ENCODE measurements at places on chromosomes 7 and 10.

GRCh38 chr7:158066085-158066484, 521.5 kb downstream of the PTPRN2 start:
- no peak for DNase-seq

DNA sequence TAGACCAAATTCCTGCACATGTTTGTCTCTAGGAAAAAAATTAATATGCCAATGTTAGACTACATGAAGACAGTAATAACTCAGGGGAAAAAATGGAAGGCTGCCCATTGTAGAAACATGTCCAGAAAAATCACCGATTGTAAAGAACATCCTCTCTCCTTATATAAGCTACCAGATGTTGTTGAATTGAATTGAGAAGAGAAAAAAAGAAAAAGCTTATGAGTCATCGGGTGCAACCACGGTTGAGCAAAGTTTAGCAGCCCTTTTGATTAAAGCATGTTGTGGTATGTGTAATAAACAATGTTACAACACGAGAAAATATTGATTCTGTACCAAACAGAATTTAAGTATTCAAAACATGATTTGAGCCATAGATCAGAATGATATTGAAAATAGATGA, 102.3 kb upstream of the ARHGAP21 start:
- no peak for DNase-seq

- DNase-seq = no peak
These were observed 43.6 kb downstream of the ANKRD61 start for GRCh38 chr7:6074612-6075380.

GRCh38 chr10:44923611-44924010, 12.5 kb downstream of the TMEM72 start:
- DNase-seq = no peak

DNA sequence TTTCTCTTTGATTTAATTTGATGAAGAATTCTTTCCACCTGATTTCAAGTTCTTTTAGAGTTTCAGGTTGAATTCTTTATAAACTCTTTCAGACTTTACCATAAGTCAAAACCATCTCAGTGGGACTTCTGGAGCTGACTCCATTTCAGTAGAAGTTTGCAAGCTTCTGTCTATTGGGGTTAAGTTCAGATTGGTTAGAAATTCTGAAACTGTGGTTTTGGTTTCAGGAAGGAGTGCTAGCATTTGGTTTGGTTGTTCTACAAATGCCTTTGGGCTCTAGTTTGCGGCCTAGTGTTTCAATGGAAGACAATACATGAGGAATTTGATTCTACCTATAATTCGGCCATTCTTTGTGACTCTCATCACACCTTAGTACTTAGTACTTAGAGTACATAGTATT, 176.8 kb upstream of the RHOBTB1 start:
- DNase-seq = no peak

DNA sequence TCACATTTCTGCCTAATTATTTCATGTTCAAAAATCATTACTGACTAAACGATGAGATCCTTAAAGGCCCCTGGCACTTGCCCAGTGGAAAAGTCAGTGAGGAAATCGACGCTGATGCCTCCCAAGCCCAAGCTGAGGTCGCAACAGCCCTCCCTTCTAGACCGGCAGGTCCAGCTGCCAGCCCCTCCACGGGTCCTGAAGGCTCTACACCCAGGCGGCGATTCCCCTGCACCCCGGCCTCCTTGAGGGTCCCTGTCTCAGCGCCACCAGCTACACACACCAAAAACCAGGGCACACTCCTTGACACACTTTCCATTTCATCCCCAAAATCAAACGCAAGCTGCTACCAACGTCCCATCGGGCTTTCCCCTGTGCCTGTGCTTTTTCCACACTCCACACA, 200.1 kb upstream of the RNF32 start:
- DNase-seq = no peak

- DNase-seq = no peak
These were observed 240.3 kb upstream of the KAT6B start for GRCh38 chr10:74586088-74586585.

DNA sequence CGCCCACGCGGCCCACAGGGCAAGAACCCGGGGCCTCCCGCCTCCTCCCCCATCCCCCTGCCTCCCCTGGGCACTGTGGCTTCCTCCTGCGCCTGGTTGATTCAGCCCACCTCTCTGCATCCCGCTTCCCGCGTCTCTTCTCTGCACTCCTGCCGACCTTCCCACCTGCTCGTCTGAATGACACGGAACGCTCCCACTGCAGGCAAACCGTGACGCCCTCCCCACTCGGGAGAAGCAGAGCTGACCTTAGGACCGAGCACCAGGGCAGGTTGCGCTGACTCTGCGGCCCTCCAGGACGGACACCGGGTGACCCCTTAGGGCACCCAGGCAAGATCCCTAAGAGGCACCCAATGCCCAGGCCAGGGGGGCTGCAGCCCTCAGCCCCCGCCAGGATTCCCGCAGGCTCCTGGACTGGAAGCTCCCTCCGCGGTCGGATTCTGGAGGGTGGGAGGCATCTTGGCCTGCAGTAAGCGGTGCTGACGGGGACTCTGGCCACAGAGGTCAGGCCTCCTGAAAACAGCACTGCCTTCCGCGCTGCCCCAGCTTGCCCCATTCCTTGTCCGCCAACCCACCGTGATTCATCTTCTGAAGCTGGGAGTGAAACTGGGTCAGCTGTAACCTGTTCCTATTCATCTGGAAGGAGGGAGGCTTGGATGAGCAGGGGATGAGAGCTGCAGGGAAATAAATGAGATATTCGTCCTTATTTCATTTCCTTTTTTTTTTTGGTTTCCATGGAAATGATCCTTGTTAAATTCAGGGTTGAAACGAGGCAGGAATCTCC, 990 bp downstream of the CALML3 start:
- DNase-seq = no peak

DNA sequence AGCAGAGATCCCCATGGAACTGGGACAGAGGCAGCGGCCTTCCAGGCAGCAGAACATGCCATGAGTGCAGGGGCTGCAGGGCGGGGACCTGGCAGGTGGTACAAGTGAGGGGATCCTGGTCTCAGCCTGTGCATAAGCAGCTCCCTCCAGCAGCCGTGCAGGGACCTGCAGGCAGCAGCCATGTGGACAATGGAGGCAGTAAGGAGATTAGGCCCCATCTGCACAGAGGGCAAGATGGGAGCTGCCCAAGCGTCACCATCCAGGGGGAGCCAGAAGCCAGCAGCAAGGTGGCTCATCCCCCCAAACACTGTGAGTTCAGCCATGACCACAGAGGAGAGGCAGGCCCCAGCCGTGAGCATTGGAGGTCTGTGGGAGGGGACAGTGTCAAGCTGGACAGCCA, 3.1 kb downstream of the DDC start:
- DNase-seq = no peak

- DNase-seq = no peak
These were observed 12.9 kb downstream of the SEC31B start for GRCh38 chr10:100506596-100507356.

Measured in COR-L47 (cell line).